Psoas muscle (tissue), 8 donors: ENCODE measurements at places on chromosomes 3 and 15. TPM values are rescaled to one million over a fixed set of nuclear protein-coding genes. Genes with fewer than 3 reads are reported as not detected.

- DNase-seq: no peak
- no peak overlapping the region for H3K4me3 ChIP-seq
- no peaks in the 10 kb centered on the region for H3K4me1 ChIP-seq
- H3K36me3 ChIP-seq: no peaks in the 10 kb centered on the region
Measured at GRCh38 chr15:101022306-101022705, 103.1 kb downstream of the LRRK1 start.

GRCh38 chr15:53837263-53837662 is 77.8 kb upstream of the WDR72 start:
- H3K4me1 ChIP-seq: no peaks in the 10 kb centered on the region
- no peak overlapping the region for H3K4me3 ChIP-seq

The CHRM5 gene
- total RNA-seq: not detected

The ARPC4 gene
- total RNA-seq: 117 TPM

The POLQ gene
- total RNA-seq: 0.13 TPM

DNA sequence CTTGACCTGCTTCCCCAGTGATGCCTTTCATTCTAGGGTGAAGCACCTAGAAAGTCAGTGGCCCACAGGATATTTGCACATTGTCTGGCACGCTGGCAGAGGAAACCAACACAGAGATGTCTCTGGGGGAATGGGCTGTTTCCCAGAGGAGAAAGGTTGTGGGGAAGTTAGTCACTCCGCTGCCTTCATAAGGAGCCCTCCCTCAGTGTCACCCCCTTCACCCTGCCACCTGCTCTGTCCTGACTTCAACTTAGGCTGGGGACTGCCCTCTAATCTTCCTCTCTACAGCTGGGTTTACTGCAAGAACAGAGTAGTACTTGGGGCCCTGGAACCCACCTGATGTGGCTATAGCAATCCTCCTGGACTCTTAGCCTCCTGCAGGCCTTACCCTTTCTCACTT is 5.7 kb downstream of the KLHDC8B start:
- H3K36me3 ChIP-seq: no peaks in the 10 kb centered on the region
- no peak overlapping the region for H3K4me3 ChIP-seq
- no peaks in the 10 kb centered on the region for H3K27me3 ChIP-seq

The ZMYND10 gene
- 0.71 TPM for total RNA-seq

GRCh38 chr3:137081711-137082110 is 123.9 kb downstream of the IL20RB start:
- H3K4me1 ChIP-seq: no peaks in the 10 kb centered on the region
- H3K27ac ChIP-seq: no peak overlapping the region
- no peak overlapping the region for H3K4me3 ChIP-seq
- no peak for DNase-seq
- no peaks in the 10 kb centered on the region for H3K27me3 ChIP-seq

- no peak overlapping the region for H3K27ac ChIP-seq
- no peaks in the 10 kb centered on the region for H3K36me3 ChIP-seq
- DNase-seq: no peak
- H3K4me3 ChIP-seq: no peak overlapping the region
- H3K27me3 ChIP-seq: no peaks in the 10 kb centered on the region
Measured at GRCh38 chr15:99348412-99348811, 97.1 kb downstream of the LRRC28 start.

The KBTBD13 gene
- 1.8 TPM for total RNA-seq

The HACD3 gene
- 5.0 TPM for total RNA-seq

GRCh38 chr3:82081351-82081750 is 319.9 kb upstream of the GBE1 start:
- H3K4me1 ChIP-seq: no peaks in the 10 kb centered on the region
- no peak overlapping the region for H3K27ac ChIP-seq
- no peak for DNase-seq
- no peaks in the 10 kb centered on the region for H3K36me3 ChIP-seq
